ENCODE measurements at places on chromosomes 4 and X. TPM values are rescaled to one million over a fixed set of nuclear protein-coding genes. Genes with fewer than 3 reads are reported as not detected.

Gene PLS3
- total RNA-seq = 129 TPM

Gene ETDA
- total RNA-seq = not detected

- H3K4me1 ChIP-seq = no peaks in the 10 kb centered on the region
- peak overlapping the region; percentile 58 for H3K27ac ChIP-seq
- no peaks in the 10 kb centered on the region for H3K36me3 ChIP-seq
Measured at GRCh38 chrX:9108054-9108453, 74.1 kb upstream of the FAM9B start.

DNA sequence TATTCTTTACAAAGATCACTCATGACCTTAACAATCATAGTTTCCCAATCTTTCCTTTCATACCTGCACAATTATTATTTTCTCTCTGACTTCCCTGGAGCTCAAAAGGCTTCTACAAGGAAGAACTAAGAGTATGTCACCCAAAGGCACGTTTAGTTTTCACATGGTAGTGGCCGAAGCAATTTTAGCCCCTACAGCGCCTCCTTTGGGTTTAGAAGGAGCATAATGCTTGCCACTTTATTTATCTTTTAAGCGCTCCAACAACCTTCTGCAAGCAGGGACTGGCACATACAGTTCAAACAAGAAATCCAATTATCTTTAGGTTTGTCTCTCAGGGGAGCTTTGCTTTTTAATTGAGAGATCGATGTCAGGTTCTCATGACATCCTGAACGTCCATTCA, 42.0 kb upstream of the IGSF1 start:
- H3K27me3 ChIP-seq = no peaks in the 10 kb centered on the region
- H3K36me3 ChIP-seq = no peaks in the 10 kb centered on the region
- H3K4me3 ChIP-seq = no peak overlapping the region
- DNase-seq = no peak
- no peaks in the 10 kb centered on the region for H3K4me1 ChIP-seq

DNA sequence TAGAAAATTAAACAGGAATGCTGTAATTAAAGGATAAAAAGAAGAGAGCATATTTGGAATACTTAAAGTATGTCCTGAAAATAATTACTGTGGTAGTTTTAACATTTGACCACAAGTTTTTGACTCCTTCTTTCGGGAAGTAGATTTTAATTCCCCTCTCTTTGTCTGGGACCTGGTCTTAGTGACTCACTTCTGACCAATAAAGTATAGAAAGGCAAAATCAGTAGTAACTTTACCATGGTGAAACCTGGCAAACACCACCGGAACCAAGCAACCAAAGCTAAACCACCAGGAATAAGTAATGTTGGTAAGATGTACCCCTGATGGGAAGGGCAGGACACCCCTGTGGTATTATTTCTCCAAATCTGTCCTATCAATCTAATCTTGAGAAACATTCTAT, 314.8 kb downstream of the PDHA2 start:
- no peaks in the 10 kb centered on the region for H3K4me1 ChIP-seq
- DNase-seq = no peak
- H3K27ac ChIP-seq = no peak overlapping the region
- H3K4me3 ChIP-seq = no peak overlapping the region
- H3K36me3 ChIP-seq = no peaks in the 10 kb centered on the region

- no peak overlapping the region for H3K4me3 ChIP-seq
- H3K36me3 ChIP-seq = no peaks in the 10 kb centered on the region
- H3K27me3 ChIP-seq = no peaks in the 10 kb centered on the region
- peak overlapping the region; percentile 37 for H3K27ac ChIP-seq
- H3K4me1 ChIP-seq = no peaks in the 10 kb centered on the region
Measured at GRCh38 chr4:72857787-72858186, 211.7 kb downstream of the COX18 start.

- H3K27ac ChIP-seq = no peak overlapping the region
- no peaks in the 10 kb centered on the region for H3K36me3 ChIP-seq
- DNase-seq = no peak
- peaks cover 23% of the 10 kb centered on the region for H3K27me3 ChIP-seq
- no peak overlapping the region for H3K4me3 ChIP-seq
- no peaks in the 10 kb centered on the region for H3K4me1 ChIP-seq
Measured at GRCh38 chr4:80264825-80265224, 1.6 kb upstream of the FGF5 start.
